Substantia nigra (tissue), 51 donors: ENCODE measurements at places on chromosomes 7 and 10.

DNA sequence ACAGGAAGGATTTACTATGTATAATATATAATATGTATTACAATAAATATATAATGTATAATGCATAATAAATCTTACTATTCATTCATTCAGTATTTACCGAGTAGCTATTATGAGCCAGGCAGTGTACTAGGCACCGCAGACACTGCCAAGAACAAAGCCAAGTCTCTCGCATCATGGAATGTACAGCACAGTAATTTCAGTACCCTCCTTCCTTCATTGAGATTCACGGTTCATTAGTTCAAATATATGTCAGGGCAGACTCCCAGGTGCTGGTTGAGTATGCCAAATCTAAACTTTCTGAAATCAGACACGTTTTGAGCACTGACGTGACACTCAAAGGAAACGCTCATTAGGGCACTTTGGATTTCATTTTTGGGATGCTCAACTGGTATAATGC is 9.1 kb downstream of the USP6NL start:
- no peak for DNase-seq

DNA sequence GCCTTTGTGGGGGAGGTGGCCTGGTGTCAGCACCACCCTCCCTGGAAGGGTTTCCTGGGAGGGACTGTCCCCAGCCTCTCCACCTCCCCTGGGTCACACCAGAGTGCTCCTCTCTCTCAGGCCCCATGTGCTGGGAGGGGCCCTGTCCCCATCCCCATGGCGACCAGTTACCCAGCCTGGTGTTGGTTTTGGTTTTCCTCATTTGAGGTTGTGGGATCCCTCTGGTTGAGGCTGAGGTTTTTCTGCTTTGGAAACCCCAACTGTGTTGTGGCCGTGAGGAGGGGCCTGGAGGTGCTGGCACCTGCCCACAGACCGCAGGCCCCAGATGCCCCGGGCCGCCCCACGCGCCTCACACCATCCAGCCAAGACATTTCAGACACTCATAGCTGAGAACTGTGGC is 106.3 kb downstream of the GRK5 start:
- no peak for DNase-seq

DNA sequence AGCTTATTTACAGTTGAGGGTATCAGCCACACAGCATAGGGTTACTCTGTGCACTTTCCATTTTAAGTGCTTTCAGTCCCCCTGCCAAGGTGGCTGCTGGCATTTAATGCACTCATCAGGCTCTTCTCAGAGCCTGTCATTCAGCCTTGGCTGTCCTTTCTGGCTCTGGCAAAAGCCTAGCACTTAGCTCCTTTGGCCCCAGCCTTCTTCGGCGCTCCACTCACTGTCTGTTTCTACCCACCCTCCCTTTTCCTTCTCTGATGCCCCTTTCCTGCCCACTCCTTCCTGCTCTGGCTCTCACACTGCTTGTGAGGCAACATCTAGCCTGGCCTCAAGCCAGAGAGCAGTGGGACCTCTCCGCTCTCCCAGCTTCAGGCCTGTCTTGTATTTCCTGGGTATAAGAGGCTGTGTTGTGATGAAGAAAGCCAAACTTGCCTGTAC is 60.2 kb downstream of the WIPF3 start:
- no peak for DNase-seq

GRCh38 chr7:157543276-157543675 is 206.5 kb downstream of the DNAJB6 start:
- DNase-seq, result no peak

GRCh38 chr10:27799046-27799445 is 53.4 kb upstream of the MKX start:
- DNase-seq, result no peak

- no peak for DNase-seq
Measured at GRCh38 chr10:31952066-31952465, 23.4 kb upstream of the ARHGAP12 start.

- no peak for DNase-seq
Measured at GRCh38 chr10:118106426-118106825, 59.7 kb upstream of the RAB11FIP2 start.

GRCh38 chr7:110418659-110419280 is 672.2 kb upstream of the LRRN3 start:
- DNase-seq, result no peak

DNA sequence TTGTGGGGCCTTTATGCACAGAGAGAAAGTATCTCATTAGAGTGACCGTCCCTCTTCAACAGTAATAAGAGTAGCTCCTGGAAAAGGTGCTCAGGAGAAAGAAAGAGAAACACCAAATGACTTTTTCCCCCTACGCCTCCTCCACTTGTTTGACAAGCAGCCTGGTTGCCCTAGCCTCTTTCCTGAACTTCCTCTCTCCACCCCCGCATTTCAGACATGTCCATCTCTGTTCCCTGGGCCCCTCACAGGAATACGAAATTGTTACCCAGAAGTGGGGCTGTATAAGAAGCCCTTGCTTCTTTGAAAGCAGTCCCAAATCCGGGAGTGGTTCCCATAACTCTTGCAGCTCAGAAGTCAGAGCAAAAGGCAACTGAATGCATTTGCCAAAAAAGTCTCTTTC is 119.6 kb upstream of the ADO start:
- DNase-seq, result no peak
